Epithelial cell of proximal tubule (primary cell): ENCODE measurements at places on chromosomes 2 and 18. TPM values are rescaled to one million over a fixed set of nuclear protein-coding genes. Genes with fewer than 3 reads are reported as not detected.

- no peak for DNase-seq
Measured at GRCh38 chr2:203734276-203734983, 28.0 kb downstream of the CD28 start.

DNA sequence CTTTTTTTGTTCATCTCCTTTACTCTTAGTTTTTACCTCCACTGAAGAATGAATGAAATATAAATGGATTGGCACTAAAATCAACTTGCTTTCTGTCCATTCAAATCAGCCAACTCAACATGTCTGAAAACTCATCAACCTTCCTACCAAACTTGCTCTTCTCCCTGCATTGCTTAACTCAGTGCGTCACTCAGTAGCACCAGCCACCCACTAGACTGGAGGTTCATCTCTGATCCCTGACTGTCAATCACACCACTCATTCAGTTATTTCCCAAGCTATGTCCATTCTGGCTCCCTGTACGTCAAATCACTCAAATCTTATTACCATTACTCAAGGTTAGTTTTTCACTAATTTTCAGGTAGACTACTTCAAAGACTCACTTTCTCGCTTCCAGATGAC lies 75.2 kb upstream of the RBMS1 start:
- no peak for DNase-seq

- no peak for DNase-seq
Measured at GRCh38 chr2:13091455-13091854, 374.7 kb downstream of the TRIB2 start.

Gene LRRTM4
- not detected in 2 replicates for total RNA-seq

Gene AQP4
- 0.12 and 0.29 TPM in 2 replicates for total RNA-seq
